ENCODE measurements at places on chromosomes 5 and 9.
A peak's percentile ranks its signal among the peaks of the same experiment; 100 is the strongest.

DNA sequence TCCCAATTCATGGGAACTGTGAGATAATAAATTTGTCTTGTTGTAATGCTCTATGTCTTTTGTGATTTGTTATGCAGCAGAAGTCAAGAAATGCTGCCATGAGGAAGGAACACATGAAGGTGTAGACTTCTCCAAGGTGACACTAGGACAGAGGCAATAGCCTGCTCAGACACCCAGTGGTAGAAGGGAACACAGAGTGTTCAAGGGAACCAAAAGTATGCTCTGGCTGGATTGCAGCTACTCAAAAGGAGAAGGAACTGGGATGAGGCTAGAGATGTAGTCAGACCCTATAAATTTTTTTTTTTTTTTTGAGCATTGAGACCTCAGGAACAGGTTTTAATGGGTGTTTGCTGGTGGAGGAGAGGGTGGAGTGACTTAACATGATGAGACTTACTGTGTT lies 232.5 kb downstream of the PARP8 start:
- no peak for DNase-seq

- DNase-seq: no peak
Measured at GRCh38 chr5:96146675-96147074, 185.0 kb upstream of the ELL2 start.

- no peak for DNase-seq
Measured at GRCh38 chr9:128540634-128541360, 11.6 kb upstream of the SPTAN1 start.

GRCh38 chr5:23433534-23434315 lies 73.7 kb upstream of the PRDM9 start:
- no peak for DNase-seq

- no peak for DNase-seq
Measured at GRCh38 chr9:19104515-19105282, 2.0 kb upstream of the HAUS6 start.

- DNase-seq: no peak
Measured at GRCh38 chr5:143398451-143399237, 4.8 kb downstream of the NR3C1 start.

DNA sequence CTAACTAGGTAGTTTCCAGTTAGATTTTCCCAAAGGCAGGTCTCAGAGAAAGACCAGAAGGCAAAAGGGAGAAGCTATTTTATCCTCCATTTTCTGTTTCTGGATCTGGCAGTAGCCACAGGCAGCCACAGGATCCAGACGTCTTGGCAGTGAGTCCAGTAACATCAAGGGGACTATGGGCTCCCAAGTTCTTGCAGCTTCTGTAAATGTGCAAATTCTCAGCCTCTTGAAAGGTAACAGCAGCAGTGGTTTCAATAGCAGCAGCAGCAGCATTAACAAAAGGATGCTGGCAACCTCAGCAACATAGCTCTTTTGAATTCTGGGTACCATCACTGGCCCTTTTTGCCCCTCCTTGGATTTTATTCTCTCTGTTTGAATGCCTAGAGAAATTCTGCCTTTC lies 27.1 kb upstream of the IL33 start:
- DNase-seq: no peak

- DNase-seq: no peak
Measured at GRCh38 chr9:16290169-16290568, 580.3 kb downstream of the BNC2 start.

DNA sequence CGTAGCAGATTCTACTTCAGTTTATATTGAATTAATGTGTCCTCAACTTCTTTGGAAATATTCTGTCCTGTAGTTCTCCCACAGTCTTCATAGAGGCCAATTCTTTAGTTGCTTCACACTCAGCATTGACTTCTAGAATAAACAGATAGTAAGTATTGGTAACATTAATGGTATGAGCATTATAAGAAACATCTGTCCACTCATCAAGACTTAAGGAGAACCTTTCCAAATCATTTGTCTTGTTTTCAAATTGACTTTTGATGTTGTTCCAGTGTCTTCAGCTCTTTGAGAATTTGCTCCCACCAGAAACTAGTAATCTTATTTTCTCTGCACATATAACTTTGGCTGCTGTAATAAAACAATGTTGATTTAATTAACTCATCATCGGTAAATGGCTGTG lies 18.3 kb downstream of the RANBP17 start:
- DNase-seq: no peak

- DNase-seq: no peak
Measured at GRCh38 chr5:170342153-170342725, 44.7 kb upstream of the LCP2 start.

DNA sequence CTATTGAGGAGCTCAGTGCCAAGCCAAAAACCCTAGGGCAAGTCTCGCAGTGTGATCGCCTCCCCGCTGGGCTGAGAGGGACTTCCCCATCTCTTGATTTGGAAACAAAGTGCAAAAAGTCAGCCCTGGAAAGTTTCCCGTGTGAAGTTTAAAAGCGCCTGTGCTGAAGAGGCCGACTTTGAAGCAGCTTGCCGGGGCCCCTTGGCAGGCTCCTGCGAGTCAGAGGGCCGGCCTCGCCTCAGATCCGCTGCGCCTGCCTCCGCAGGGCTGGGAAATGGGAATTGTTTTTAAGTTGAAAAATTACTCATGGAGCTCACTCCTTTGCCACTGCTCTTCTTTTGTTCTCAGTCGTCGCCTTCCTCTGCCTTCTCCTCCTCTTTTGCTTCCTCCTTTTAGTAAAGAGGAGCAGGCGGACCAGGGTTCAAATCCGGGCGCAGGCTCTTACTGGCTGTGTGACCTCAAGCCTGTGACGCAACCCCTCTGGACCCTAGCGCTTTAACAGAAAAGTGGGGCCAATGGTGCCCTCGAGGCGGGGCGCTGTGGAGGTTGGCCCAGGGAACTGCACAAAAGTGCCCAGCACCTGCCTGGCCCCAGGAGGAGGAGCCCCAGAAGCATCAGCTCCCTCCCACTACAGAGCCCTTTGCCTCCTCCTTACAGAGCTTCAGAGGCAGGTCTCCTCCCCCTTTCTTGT lies 14.7 kb upstream of the LHX2 start:
- DNase-seq: peak; percentile 8

DNA sequence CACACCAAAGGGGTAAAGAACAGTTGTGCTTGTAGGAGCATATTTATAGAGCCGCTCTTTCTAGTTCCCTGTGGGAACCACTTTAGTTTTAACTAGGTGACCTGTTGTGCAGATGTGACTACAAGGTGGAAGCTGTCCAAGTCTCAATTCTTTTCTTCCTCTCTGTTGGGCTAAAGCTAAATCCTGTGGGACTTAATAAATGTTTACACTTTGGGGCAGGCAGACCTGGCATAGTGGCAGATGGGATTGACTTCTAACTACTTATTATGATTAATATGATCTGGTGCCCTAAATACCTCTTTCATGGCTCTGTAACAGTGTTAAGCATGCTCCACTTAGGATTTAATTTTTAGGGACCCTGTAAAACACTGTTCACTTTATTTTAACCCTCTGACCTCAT lies 265.3 kb downstream of the KCTD16 start:
- DNase-seq: no peak

- DNase-seq: no peak
Measured at GRCh38 chr9:135994501-135995192, 33.5 kb upstream of the UBAC1 start.

DNA sequence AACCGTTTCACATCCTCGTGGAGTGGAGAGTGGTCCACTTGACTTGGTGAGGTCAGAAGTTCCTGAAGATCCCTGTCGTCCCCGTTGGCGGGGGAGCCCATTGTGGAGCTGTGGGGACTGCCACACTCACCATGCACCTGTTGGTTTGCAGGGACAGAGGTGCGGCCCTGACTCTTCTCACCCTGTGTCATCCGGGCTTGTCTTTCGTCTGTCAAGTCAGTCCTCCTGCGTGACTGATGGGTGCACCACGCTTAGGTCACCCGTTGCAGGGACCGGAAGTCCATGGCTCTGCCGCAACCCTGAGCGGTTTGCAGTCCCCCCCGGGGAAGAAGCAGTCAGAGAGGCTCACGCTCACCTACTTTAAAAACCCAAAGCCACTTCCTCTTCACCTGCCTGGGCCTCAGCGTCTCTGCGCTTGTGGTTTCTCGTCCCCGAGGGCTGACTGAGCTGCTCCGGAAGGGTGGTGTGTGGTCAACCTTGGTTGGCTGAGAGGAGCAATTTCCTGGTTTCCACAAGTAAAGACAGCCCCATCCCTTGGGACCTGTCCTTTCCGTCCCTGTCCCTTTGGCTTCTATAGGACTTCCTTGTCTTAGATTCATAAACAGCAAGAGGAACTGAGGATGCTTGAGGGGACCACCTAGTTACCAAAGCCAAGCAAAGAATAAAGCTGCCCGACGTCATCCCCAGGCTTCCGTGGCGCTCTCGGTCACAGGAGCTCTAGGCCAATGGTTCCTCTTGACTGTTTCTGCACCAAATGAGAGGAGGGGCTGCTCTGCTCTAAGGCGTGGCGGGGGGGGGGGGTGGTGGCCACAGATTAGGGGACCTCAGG lies 53.2 kb downstream of the USP20 start:
- peak; percentile 78 for DNase-seq

GRCh38 chr5:157930710-157931109 lies 71.8 kb upstream of the CLINT1 start:
- no peak for DNase-seq

DNA sequence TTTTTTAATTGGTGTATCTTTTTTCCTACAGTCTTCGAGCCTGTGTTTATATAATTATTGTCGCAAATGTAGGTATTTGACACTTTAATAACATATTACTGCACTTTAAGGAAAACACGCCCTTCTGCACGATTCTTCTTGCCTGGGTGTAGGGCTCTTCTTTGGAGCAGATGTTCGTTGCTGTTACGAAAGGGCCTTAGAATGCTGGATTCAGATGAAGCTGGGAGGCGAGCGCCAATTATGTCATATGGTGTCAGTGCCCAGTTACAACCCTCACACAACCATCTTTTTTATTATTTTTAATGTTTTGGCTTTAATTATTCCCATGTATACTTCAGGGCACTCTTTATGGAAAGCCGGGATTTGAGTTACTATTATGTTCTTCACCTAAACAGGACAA lies 553.0 kb downstream of the EBF1 start:
- no peak for DNase-seq

GRCh38 chr9:88852794-88853193 lies 138.5 kb upstream of the S1PR3 start:
- no peak for DNase-seq

GRCh38 chr5:37174928-37175327 lies 74.2 kb downstream of the CPLANE1 start:
- DNase-seq: no peak

DNA sequence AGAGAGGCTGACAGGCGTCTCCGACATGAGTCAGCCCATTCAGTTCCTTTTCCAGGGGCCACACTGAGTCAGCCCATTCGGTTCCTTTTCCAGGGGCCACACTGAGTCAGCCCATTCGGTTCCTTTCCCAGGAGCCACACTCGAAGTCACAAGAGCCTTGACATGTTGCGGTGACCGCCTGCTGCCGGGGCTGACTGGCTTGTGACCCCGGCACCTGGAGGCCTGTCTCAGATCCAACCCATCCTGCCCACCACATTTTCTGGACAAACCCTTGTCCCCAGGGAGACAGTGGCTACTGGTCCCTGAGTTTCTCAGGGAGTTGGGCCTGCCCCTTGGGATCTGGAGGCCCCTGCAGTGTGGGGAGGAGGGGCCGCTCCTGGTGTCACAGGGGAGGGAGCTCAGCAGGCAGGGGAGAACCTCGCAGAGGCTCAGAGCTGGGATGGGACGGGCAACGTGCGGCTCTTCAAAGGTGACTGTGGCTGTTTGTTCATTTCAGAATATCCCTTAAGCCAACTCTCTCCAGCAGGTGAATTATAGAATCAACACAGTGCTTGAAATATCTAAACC lies 40.5 kb upstream of the LPCAT1 start:
- DNase-seq: no peak

- DNase-seq: no peak
Measured at GRCh38 chr9:71746758-71747125, 21.6 kb downstream of the CEMIP2 start.

DNA sequence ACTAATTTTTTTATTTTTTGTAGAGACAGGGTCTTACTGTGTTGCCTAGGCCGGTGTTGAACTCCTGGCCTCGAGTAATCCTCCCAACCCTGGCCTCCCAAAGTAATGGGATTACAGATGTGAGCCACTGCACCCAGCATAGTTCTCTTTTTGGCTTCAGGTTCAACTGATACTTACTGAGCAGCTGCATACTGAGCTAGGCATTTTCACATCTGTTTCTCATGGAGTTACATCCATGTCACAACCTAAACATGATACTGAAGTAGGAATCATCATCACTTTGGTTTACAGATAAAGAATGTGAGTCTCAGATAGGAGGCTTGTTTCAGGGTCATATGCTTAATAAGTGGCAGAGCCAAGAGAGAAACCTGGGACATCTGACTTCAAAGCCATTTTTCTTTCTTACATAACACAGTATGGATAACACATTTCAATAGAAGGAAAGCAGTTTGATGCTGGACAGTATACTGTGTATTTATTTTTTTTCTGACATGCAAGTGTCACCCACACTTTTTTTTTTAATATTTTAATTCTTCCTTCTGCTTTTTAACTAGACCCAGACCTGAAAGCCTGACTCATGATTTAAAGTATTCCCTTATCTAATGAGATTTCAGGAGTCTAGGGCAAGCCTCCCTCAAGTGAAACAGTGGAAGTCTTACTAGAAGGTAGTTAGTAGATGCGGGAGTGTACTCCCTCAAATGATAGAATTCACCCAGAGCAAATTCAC lies 90.8 kb downstream of the HACD4 start:
- no peak for DNase-seq

GRCh38 chr9:95726756-95727155 lies 148.7 kb upstream of the ERCC6L2 start:
- no peak for DNase-seq

GRCh38 chr5:107806271-107806670 lies 135.5 kb upstream of the EFNA5 start:
- DNase-seq: no peak

- DNase-seq: no peak
Measured at GRCh38 chr9:70020991-70021571, 22.6 kb upstream of the MAMDC2 start.

- no peak for DNase-seq
Measured at GRCh38 chr9:136656183-136656738, 6.5 kb upstream of the EGFL7 start.

GRCh38 chr5:81007637-81008027 lies 47.5 kb downstream of the RASGRF2 start:
- no peak for DNase-seq

GRCh38 chr5:27276119-27276518 lies 237.7 kb upstream of the CDH9 start:
- DNase-seq: no peak

DNA sequence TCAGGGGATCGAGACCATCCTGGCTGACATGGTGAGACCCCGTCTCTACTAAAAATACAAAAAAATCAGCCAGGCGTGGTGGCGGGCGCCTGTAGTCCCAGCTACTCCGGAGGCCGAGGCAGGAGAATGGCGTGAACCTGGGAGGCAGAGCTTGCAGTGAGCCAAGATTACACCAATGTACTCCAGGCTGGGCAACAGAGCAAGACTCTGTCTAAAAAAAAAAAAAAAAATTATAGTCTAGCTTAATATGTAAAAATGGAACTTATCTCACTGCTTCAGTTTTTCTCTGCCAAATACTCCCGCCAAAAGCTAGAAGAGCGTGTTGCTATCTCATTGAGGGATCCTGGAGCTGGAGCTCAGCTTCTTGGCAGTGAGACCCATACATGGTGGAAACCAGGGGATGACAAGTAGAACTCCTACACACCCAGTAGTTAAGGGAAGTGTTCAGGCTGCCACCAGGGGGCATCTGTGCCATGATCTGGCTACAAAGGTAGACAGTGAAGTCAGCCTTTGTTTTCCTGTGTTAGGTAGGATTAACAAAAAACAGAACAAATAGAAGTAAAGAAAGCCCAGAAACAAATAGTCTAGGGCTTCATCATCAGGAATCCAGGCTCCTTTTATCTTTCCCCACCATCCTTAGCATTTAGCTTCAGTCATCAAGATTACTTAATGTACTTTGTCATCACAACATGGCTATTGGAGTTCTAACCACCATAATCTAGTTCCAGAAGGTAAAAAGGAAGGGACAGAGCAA lies 33.6 kb upstream of the GLIPR2 start:
- DNase-seq: peak; percentile 87
